NCI-H146 (cell line): ENCODE measurements at places on chromosomes 16 and 17.
A peak's percentile ranks its signal among the peaks of the same experiment; 100 is the strongest.

DNA sequence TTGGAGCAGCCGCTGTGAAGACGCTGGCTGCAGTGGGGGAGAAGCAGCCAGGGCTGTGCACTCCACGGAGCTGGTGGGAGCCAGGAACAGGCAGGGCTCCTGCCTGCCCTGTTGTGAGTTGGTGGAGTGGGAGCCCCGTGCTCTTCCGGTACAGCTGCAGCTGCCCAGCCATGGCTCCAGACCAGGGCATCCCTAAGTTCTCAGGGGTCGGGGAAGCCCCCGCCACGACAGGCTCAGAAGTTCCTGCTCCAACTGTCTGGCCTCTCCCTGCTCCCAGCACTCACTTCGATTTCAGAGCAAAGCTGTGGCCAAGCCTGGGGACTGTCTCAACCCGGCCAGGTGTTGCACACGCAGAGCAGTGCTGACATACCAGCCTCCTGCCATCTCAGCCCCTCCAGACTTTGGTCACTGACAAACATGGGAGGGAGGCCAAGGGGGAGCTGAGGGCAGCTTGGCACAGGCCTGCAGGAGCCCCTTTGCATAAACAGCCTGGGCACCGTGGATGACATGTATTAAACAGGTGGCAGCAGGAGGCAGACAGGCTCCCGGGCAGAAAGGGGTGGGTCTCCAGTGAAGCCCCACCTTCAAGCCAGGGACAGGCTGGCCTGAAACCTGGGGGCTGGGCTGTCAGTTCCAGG, 13.9 kb upstream of the KDM8 start:
- peak; percentile 64 for DNase-seq

DNA sequence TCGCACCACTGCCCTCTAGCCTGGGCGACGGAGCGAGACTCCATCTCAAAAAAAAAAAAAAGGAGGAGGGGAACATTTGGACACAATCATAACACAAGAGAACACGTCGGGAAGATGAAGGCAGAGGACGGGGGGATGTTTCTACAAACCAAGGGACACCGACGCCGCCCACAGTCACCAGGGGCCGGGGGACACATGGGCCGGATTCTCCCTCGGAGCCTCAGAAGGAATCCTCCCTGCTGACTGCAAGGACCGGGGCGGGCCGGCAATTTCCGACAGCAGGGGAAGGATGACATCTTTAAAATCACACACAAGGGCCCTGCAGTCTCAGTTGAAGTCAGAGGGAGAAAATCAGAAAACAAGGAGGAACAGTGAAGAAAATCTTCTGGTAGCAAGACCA, 8.1 kb upstream of the CHMP6 start:
- DNase-seq, result no peak

DNA sequence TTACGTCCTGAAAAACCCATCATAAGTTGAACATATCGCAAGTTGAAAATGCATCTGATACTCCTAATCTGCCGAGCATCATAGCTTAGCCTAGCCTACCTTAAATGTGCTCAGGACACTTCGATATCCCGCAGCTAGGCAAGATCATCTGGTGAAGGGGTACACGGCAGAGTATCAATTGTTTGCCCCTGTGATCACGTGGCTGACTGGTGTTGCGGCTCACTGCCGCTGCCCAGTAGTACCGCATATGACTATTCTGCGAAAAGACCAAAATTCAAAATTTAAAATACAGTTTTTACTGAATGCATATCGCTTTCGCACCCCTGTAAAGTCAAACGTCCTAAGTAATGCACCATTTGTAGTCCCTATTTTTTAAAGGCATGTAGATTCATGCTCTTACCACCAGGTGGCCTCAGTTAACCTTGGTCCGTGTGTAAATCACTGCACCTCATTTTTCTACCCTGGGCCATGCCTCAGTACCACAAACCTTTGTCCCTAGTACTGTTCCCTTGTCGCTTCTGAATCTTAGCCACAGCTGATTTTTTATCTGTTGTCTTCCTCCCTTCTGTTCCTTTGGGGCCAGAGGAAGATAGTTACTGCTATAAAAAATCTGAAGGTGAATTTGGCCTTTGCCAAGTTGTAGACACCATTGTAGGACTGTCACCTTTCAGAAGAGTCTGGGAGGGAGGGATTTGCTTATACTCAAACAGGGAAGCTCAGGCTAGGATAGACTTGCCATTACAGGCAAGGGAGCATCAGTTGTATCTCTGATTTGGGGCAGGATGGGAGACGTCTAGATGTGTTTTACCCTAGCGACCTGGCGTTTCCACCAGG, 34.4 kb downstream of the WWP2 start:
- peak; percentile 21 for DNase-seq

DNA sequence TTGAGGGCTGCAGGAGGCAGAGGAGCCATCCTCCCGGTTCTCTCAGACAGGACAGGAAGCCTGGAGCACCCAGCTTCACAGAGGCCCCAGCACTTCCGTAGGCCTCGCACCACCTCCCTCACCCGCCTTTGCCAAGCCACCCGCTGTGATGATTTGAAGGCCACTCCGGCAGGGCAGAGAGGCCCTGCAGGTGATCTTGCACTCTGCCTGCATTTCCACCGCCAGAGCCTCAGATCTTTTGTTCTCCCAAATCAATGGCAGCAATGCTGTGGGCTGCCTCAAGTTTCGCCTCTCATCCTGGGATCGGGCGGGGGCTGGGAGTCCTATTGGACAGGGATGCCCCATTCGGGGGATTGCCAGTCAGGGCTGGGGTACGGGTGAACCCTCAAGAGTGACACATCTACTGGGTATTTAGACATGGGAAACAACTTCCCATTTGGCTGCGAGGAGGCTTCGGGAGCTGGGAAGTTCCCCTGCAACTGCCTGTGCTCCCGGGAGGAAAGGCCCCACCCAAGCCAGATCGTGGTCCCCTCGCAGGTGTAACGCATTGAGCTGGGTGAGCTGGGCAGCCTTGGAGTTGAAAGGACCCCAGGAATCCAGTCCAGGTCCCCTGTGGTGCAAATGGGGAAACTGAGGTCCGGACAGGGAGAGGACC, 34.8 kb upstream of the PEMT start:
- peak; percentile 97 for DNase-seq

DNA sequence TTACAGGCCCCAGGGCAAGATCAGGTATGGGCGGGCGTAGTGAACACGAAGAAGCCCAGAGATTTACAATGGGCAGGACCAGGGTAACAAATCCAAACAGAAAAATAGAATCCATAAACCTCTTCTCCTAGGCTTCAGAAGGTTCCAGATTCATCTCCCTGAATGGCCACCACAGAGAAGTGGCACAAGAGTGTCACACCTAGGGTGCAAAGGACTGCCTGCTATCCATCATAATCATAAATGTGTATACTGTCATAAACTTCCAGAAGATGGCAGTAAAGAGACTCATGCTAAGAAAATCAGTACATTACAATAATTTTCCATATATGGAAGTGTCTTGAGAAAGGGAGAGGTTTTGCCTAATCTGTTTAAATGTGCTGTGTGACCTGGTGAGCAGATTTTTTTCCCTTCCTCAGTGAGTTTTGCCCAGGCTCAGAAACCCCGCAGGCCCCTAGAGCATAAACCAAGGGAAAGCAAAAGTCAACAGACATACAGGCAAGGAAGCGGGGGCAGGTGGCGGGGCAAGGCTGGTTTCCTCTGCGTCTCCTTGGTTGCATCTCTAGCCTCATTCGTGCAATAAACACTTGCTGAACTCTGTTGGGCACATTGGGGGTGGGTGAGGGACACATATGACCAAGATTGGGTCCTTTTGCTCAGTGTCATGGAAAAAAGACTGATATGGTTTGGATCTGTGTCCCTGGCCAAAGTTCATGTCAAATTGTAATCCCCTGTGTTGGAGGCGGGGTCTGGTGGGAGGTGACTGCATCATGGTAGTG, 92.0 kb upstream of the CDH5 start:
- peak; percentile 25 for DNase-seq

DNA sequence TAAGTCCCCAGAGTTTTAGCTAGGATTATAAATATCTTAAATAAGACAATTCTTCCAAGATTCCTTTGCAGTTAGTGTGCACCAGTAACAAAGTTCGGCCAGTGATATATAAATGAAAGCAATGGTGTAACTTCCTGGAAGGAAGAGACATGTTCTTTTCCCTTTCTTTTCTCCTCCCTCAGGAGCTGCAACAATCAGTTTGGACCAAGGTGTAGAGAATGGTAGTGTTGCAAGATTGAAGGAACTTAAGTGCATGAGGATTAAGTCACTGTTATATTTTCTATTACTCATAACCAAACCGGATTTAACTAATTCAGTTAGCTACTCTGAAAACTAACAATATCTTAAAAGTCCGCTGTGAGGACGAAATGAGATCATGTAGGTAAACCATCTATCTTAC, 68.9 kb upstream of the KCNJ16 start:
- DNase-seq, result no peak

DNA sequence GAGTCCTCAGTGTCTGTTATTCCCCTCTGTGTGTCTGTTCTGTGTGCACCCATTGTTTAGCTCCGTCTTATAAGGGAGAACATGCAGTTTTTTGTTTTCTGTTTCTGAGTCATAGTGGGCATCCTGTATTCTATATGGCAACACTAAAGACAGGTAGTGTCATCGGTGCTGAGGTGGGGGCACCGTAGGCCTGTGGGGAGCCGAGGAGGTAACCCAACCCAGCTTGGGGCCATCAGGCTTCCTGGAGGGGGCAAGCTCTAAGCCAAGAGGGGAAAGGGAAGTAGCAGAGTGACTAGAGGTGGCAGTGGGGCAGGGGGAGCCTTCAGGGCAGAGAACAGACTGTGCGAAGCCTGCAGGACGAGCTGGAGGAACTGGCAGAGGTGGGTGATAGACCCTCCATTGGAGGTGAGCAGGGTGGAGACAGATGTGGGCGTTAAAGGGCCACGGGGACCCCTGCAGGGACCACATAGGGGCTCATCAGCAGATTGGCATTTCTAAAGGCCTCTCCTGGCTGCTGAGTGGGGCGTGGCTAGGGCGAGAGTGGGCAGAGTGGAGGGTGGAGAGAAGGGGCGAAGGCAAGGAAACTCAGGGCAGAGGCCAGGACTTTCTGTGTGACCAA, 36.5 kb downstream of the CPNE2 start:
- no peak for DNase-seq

GRCh38 chr16:27381974-27382855, 19.8 kb upstream of the IL21R start:
- DNase-seq, result no peak

DNA sequence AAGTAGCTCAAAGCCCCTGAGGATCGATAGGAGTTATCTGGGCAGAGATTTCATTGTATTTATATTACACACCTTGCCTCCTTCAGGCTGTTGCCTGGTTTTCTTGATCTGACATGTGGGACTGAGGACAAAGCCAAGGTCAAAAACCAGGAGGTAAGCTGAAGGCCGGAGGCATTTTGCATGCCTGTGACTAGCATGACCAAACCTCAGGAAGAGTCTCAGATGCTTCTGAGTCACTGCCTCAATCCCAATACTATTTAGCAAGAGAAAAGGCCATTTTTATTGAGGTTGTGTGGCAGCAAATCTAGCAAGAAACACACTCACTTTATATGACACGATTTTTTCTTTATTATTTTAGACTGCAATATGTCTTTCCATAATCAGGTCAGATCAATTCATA, 968.1 kb downstream of the CDH11 start:
- DNase-seq, result no peak

GRCh38 chr17:27466376-27466742, 10.1 kb downstream of the KSR1 start:
- no peak for DNase-seq

DNA sequence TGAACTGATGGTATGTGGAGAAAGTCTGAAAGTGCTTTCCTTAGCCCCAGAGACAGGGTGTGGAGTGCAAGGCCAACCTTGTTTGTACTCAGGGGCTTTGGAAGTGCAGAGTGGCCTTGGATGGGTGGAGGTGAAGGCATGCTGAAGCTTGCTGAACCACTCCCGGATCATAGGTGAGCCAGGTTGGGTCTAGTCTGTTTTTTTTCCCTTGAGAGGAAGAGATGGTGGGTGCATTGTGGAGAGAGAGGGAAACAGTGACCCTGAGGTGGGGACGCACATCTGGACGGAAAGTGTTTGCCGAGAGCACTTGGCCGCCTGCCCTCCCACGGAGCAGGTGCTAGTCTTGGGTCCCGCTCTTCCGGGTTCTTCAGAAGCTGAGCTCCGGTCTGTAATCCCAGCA, 12.5 kb downstream of the ABAT start:
- no peak for DNase-seq

GRCh38 chr17:51947160-51947735, 211.3 kb downstream of the CA10 start:
- no peak for DNase-seq

DNA sequence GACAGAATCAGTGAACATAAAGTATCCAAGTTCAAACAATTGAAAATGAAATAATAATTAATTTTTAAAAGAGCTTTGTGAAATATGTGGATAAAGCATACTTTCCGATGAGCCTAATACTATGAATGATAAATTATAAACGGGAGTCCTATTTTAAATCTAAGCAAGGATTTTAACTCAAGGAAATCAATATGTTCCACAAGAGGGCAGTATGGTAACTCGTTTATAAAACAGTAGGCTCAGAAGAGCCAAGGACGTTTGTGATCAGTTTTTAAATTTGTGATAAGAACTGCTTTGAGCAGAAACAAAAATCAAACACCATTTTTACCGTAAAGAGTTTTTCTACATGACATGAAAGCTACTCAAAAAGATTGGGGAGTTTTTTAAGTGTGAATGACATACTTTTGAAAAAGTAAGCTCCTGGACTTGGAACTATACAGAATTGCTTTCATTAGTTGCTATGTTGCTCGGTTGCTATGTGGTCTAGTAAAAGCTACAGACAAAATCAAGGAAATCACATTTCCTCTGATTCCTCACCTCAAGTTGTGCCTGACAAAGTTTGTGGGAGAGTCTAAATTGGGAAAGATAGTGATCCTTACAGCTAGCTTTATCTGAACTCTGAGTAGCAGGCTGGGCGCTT, 11.8 kb upstream of the TEKT1 start:
- DNase-seq, result peak; percentile 46

DNA sequence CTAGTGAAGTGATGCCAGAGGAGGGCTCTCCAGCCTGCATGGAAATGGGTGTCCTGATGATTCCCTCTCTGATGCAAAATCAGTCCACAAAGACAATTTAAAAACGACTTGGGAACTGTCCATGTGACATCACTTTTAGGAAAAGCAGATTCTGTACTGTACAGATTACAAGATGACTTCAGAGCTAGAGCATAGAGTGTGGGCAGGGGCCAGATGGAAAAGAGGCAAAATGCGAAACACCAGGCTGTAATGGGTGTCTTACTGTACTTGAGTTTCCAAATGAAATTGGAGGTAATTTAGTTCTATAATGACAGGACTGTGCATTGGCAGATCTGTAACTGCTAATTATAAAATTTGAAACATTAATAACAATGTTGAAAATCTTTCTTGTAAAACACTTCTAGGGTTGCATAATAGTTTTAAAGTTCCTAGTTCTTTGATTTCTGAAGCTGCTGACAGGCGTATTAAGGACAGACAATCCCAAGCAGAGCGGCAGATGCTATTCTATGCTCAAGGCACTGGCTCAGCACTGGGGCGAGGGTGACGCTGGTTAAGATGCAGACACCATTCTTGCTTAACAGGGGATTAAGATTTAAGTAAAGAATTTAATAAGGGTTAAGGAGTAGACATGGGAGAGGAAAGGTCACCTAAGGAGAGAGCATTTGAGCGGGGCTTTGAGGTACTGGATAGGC, 29.6 kb downstream of the OGFOD1 start:
- DNase-seq, result no peak

- peak; percentile 12 for DNase-seq
These were observed 4.9 kb downstream of the MAP3K14 start for GRCh38 chr17:45311760-45312476.
